H1 (cell line): ENCODE measurements at places on chromosomes 2 and 18.

GRCh38 chr18:49784427-49785185 is 28.7 kb downstream of the ACAA2 start:
- no peak for DNase-seq

DNA sequence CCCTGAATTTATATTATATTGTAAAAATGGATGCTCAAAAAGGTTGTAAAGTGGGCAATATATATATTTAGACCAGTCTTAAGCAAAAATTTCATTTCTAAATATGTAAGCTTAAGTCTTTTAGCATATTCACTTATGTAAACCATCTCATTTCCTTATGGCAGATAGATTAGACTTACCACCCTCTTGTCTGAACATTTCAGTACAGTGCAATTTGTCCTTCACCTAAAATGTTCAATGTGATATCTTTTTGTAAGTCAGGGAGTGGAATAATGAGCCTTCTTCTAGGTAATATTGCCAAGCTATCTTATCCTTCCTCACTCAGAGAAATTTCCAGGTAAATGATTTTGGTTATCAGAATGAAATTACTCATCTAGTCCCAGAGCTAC is 92.3 kb downstream of the KLF7 start:
- DNase-seq, result no peak

- DNase-seq, result no peak
Observed at GRCh38 chr2:81937944-81938343, 1633.4 kb upstream of the LRRTM1 start.

DNA sequence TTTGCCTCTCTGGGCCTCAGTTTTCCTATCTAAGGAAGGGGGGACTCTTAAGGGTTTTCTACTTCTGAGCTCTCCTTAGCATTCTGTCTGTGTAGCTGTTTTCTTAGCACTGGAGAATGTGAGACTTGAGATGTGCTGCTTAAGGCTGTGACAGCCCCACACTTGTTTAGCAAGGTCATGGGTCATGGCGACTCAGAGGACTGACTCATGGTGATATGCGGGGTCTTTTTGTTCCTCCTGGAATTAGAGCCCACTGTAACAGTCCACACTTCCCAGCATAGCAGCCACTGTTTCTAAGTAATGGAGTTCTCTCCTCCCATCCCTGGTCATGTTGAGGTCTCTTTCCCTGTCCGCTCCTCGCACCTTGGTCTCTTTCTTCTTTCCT is 4.1 kb upstream of the LPIN1 start:
- no peak for DNase-seq

DNA sequence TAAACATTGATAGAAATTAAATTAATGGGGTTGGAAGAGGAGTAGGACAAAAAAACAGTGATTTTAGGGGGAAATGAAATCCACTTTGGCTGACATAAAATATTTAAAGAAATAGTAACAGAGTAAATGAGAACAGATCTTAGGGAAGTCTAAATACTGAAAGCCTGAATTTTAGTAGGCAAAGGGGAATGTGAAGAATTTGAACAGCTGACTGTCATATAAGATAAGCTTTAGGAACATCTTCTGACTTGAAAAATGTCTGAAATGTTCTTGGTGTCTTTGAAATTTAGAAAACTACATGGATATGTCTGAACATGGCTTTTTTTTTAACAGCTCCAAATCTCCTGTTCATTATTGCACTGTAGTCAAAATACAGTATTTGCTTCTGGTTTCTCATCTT is 150.3 kb downstream of the CALCRL start:
- no peak for DNase-seq

DNA sequence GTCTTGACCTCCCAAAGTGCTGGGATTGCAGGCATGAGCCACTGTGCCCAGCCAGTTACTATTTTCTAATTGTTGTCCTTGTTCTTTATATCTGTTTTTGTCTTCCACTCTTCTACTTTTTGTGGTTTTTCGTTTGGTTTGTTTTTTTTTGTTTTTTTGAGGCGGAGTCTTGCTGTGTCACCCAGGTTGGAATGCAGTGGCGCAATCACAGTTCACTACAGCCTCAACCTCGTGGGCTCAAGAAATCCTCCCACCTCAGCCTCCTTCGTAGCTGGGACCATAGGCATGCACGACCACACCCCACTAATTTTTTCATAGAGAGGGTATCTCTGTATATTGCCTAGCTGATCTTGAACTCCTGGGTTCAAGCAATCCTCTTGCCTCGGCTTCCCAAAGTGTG is 100.7 kb downstream of the EHBP1 start:
- no peak for DNase-seq

- no peak for DNase-seq
Observed at GRCh38 chr18:37266290-37266689, 299.3 kb downstream of the CELF4 start.

GRCh38 chr2:40318921-40319320 is 133.0 kb downstream of the SLC8A1 start:
- DNase-seq, result no peak

GRCh38 chr2:108942888-108943287 is 46.1 kb downstream of the EDAR start:
- no peak for DNase-seq

GRCh38 chr2:71947809-71948208 is 199.9 kb downstream of the CYP26B1 start:
- no peak for DNase-seq

- DNase-seq, result no peak
Observed at GRCh38 chr2:166372046-166372445, 3.7 kb downstream of the SCN9A start.

DNA sequence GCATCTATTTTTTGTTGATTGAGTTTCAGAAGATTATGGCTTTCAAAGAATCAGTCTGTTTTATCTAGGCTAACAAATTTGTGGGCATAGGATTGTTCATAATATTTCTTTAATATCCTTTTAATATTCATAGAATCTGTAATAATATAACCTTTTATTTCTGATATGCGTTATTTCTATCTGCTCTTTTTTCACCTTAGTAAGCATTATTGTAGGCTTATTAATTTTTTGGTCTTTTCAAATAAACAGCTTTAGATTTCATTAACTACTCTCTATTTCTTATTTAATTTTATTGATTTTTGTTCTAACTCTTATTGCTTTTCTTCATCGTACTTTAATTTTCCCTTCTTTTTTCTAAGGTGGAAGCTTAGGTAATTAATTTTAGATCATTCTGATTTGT is 1614.4 kb upstream of the DDX18 start:
- no peak for DNase-seq

- DNase-seq, result no peak
Observed at GRCh38 chr2:128422571-128422970, 103.9 kb upstream of the HS6ST1 start.

GRCh38 chr2:205759732-205760131 is 77.4 kb downstream of the NRP2 start:
- DNase-seq, result no peak

DNA sequence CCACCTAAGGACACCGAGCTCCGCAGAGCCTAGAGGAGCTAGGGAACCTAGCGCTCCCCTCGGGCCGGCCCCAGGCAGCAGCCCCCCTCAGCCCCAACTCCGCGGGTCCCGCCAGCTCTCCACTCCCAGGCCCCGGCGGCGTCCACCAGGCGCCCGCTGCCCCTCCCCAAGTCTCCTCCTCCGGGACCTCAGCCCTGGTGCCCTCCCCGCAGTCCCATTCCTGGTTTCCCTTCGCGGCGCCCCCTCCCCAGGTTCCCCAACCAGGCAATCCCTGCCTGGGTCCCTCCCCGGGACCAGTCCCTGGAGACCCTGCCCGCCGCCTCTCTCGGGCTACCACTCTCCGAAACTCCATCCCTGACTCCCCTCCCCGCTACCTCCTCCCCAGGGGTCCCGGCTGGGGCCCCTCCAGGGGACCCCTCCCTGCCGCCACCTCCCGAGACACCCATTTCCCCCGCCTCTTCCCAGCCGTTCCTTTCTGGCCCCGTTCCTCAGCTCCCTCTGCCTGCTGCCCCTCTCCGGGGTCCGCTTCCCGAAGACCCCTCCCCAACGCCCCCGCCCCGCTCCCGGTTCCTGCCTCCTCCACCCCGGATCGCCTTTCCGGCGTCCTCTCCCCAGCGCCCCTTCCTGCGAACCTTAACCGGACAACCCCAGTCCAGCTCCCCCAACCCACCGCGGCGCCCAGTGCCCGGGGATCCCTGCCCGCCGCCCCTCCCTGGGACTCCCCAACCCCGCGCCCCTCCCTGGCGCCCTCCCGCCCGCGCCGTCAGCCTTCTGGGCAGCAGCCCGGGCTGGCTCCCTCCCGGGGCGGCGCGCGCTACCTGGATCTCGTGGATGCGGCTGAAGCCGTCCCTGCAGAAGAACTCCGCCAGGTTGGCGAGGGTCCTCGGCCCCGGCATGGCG is 678 bp downstream of the CYP27C1 start:
- no peak for DNase-seq

- DNase-seq, result peak; percentile 71
Observed at GRCh38 chr18:21315741-21316197, 73.7 kb downstream of the GREB1L start.

DNA sequence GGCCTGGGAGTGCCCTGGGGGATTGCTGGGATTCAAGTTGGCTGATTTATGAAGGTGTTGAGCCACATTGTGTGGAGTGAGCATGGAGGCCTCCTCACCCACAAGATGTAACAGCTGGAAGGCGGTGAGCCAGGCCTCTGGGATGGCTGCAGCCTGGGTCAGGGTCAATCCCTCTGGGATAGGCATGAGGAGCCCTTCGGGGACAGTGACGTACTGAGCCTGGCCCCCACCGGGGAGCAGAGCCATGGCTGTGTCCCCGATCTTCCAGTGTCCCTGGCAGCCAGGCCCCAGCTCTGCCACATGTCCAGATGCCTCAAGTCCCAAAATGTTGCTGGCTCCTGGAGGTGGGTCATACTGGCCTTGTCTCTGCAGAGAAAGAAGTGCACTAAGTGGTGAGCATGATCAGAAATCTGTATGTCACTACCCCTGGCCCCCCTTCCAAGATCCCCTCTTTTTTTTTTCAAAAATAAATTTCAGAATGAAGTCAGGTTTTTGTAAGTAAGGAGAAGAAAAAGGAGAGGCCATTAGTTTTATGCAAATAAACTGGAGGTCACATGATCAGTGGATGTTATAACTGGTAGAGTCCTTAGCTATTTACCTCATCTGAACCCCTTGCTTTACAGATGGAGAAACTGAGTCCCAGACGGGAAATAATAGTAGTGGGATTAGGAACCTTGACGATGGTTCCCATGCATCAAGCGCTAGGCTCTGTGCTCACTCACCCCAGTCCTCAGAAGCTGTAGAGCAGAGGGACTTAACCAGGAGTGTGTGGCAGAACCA is 1.7 kb downstream of the TP53I3 start:
- no peak for DNase-seq

GRCh38 chr2:223027442-223027841 is 24.5 kb upstream of the KCNE4 start:
- no peak for DNase-seq

DNA sequence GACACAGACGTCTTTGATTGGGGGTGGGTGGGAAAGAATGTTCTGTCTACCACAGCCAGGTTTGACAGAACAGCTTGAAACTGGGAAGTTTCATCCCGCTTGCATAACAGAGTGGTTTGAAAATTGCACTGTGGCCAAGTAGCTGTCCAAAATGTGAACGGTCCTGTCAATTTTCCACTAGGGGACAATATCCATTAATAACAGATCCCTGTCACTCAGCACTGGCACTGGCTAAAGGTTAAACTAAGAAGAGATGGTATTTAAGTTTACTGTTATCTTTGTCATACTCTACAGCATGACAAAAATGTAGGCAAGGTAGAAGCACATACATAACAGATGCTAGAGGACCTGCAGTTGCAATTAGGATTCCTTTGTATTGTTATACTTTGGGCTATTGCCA is 55.6 kb upstream of the ACMSD start:
- no peak for DNase-seq

DNA sequence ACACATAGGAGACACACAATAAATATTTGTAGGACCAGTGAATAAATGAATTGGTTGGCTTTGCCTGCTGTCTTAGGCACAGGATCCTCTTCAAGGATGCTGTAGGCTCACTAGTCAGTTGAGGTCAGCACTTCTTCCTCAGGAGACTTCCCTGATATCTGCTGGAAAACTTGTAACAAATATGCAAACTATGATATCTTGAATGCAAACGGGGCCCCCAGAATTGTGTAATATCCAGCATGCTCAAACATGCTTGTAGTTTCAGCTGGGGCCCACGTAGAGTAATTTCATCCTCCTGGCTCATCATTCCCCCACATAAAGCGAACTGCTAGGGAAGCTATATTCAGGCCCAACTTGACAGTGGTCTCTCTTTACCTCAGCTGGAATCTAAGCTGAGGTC is 43.6 kb downstream of the POLE4 start:
- DNase-seq, result no peak

GRCh38 chr2:205967391-205968075 is 118.4 kb downstream of the INO80D start:
- DNase-seq, result no peak

DNA sequence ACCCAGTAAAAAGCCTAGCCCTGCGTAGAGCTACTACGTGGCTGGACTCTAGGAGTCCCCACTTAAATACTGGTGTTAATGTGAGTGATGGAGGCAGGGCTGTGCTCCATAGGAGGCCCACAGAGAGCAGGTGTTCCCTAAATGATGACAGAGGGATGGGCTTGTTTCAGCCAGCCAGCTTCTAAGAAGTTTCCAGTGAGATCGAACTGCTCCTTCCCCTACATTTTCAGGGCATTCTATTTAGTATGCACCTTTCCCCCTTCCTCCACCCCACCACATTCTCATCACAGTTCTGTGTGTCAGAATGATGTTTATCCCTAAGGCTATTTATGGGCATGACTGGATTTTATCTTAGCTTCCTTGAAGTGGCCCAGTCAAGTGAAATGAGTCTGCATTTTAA is 213.0 kb downstream of the TRIB2 start:
- no peak for DNase-seq

- DNase-seq, result no peak
Observed at GRCh38 chr18:22524783-22525182, 107.1 kb upstream of the CTAGE1 start.

GRCh38 chr2:10576456-10576855 is 113.3 kb downstream of the NOL10 start:
- no peak for DNase-seq

DNA sequence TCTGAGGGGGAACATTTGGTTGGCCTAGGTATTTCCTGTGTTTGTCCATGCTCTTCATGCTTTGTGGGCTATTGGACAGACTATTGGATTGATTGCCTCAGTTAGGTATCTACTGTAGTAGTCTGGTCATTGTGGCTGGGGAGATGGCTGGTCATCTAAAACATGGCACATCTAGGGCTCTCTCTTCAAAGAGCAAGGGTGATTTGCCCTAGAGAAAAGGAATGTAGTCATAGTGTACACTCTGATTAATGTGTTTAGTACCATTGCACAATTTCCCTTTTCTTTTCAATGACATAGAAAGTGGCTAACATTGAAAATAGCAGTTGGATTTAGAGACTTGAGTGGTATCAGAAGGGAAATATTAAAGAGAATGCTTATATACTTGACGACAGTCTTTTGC is 114.3 kb downstream of the LCLAT1 start:
- DNase-seq, result no peak

GRCh38 chr2:44377486-44377885 is 15.7 kb downstream of the CAMKMT start:
- no peak for DNase-seq

- DNase-seq, result no peak
Observed at GRCh38 chr2:109272461-109272860, 143.5 kb downstream of the SH3RF3 start.

DNA sequence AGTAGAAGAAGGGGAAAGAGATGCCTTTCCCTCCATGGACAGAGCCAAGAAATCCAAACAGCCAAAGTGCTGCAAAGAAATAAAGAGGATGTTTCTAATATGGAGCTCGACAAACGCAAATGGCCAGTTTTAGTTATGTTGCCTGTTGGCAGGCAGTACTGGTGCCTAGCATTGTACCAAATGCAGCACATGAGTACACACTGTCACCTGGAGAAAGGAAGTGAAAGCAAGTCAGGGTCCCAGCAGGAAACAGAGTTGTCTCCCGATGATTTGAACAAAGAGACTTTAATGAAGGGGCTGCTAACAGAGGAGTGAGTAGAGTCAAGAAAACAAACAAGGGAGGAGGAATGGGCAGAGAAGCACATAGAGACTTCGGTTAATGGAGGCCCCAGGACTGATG is 623.0 kb downstream of the BCL11A start:
- DNase-seq, result no peak
